Cerebellar cortex (tissue), 1 donor: ENCODE measurements at places on chromosomes 4 and X.

DNA sequence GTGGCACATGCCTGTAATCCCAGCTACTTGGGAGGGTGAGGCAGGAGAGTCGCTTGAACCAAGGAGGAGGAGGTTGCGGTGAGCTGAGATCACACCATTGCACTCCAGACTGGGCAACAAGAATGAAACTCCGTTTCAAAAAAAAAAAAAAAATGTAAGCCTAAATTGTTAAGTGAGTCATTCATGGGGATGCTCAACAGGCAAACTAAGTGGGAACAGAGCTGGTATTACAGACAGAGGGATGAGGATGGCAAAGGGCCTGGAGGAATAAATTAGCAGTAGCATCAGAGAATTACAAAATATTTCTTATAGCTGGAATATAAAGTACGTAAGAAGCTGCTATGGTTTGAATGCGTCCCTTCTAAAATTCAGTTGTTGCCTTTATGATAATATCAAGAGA, 43.4 kb upstream of the OGT start:
- DNase-seq: no peak

- DNase-seq: peak; percentile 80
These were observed at the start of gene WNK3 for GRCh38 chrX:54357414-54358377. WNK3 (minus strand) TSS chrX:54358046.

DNA sequence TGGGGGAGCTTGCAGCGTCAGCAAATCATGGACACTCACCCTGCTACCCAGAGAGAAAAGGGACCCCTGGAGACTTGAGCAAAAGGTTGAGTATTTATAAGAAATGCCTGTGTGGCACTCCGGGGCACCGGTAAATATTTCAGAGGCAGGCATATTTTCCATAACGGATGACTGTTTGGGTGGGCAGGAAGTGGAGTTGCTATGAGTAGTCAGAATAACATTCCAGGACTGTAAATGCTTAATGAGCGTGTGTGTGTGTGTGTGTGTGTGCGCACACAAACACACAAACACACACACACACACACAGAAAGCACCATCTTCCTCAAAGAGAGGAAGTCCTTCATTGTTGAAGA, 74.6 kb downstream of the MXRA5 start:
- no peak for DNase-seq

- DNase-seq: peak; percentile 35
These were observed 278.6 kb downstream of the ADGRA3 start for GRCh38 chr4:22237155-22237751.

DNA sequence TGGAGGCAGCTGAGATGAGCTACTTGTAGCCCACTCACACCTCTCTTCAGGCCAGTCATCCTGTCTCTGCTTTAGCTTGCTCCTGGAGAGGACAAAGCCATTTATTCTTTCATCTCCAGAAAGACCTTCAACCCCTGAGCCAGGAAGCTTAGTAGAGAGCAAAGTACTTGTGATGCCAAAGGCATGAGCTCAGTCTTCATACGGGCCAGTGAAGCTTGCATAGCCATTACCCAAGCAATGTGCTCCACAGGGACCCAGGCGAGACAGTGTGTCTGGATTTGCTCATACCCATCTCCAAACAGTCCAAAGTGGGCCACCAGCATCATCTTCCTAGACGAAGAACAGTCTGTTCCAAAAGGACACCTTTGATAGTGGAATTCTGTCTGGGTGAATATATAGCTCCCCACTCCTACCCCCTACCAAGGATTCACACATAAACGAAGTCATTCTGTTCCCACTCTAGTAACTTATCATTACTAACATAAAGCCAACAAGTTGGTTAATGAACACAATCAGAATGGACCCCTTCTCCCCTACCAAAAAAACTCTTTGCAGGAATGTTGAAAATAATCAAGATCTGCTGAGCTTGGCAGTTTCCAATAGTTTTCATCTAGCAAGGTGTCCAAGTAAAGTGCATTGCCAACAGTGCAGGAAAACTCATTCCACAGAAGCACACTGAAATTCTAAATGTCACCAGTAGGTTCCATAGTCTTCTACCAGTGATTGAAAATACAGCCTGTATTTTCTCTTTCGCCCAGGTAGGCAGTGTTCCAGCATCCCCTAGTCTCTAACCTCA, 6.7 kb downstream of the TNMD start:
- no peak for DNase-seq

DNA sequence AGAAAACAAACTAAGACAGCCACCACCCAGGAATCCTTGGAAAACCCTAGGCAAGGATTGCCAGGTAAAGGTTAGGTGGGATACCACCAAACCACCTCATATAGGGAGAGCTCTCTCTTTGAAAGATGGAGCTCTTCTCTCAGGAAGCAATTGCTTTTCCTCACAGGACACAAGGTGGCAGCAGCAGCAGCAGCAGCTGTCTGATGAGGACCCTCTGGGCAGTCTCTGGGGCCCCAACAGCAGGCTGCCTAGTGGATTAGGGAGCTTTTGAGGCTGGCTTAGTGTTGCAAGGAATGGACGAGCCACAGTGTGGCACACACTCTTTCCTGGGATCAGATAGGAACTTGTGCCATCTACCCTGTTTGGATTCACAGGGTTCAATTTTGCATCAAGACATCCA, 41.4 kb upstream of the CHRDL1 start:
- no peak for DNase-seq

- DNase-seq: no peak
These were observed 5.5 kb upstream of the WFS1 start for GRCh38 chr4:6264225-6264540.

DNA sequence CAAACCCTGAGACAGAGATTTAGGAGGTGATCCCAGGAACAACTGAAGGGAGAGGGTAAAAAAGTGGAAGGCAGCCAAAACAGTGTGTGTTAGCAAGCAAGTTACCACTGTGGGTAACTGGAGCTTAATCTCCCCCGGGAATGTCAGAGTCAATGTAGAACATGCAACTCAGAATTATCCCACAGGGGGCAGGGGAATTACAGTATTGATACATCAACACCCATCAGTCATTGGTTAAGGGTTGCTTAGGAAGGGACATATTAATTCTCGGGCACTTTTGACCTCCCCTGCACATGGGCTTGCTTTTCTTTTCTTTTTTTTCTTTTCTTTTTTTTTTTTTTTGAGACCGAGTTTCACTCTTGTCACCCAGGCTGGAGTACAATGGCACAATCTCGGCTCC, 29.3 kb downstream of the CXorf58 start:
- no peak for DNase-seq

DNA sequence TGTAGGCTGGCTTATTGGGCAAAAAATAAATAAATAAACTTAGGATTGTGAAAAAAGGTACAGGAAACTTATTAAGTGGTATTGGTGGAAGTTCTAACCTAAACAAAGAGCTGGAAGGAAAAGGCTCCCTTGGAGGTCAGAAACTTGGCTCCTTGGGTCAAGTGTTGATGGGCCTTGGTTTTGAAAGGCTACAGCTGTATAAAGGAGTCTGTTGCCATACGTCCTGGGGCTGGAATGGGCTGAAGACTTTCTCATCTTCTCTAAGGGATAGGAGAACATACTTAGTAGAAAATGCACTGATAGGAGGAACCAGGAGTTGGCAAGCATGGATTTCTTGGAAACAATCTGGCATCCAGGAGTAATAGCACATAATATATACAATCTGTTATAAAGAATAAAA, 56.6 kb downstream of the PDLIM5 start:
- no peak for DNase-seq

DNA sequence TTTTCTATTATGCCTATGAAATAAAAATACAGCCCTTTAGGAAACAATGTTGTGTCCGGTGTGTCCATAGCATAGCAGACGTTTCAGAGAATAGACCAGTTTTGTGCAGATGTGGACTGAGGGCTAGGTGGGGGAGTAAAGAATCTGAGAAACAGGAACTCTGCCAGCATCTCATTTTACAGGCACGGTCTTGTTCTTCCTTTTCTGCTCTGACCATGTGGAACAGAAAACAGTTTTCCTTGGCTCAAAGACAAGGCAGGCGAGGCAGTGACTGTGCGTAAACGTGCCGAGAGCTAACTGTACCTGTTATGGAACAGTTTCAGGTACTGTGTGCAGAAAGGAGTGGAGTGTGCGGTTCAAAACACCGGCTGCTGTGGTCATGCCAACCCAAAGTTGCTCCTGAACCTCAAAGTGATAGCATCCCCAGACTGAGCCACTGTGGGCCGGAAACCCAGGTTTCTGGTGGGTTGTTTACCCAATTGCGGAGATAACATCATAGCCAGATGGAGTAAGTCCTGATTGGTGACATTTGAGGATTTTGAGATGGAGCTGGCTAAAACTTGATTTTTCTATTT, 20.2 kb downstream of the CNGA2 start:
- DNase-seq: no peak

DNA sequence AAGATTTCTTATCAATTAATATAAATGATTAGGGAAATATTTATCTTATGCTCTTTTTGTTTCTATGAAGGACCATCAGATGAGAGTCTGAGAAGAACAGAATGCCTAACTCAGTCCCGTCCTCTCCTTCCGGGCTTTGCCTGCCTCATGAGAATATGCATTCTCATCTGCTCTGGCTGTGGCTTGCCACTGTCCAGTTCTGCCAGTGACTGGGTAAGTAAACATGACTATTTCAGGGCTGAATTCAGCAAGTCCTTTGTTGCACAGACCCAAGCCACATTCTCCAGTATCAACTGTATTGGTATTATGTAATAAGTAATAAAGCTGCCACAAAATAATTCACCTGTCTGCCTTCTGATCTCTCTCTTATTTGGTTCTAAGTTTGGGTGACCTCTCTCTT, 110.7 kb downstream of the WDFY3 start:
- peak; percentile 63 for DNase-seq

DNA sequence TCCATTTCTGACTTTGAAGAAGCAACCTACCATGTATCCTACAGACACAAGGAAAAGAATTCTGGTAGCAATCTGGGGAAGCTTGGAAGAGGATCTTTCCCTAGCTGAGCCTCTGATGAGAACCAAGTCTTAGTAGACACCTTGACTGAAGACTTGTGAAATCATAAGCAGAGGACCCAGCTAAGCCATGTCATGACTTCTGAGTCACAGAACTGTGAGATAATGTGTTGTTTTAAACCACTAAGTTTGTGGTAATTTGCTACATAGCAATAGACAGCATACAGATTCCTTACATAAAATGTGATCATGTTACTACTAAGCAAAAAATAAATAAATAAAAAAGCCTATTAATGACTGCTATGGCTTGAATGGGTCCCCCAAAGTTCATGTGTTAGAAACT, 71.3 kb upstream of the ANKRD50 start:
- no peak for DNase-seq

DNA sequence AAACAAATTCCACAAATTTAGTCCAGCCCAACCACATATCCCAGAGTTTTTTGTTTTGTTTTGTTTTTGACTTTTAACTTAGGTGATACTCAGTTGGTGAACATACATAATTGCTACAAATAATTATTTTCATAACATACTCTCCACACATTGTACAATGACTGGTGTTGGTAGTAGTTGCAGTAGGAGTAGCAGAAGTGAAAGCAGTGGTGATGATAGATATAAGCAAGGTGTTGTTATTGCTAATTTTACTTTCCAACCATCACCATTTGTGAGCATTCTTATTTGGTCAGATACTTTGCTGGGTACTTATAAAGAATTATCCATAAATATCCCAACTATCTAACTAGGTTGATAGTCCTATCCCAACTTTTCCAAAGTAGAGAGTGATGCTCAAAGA, 47.3 kb downstream of the ARHGAP24 start:
- no peak for DNase-seq

DNA sequence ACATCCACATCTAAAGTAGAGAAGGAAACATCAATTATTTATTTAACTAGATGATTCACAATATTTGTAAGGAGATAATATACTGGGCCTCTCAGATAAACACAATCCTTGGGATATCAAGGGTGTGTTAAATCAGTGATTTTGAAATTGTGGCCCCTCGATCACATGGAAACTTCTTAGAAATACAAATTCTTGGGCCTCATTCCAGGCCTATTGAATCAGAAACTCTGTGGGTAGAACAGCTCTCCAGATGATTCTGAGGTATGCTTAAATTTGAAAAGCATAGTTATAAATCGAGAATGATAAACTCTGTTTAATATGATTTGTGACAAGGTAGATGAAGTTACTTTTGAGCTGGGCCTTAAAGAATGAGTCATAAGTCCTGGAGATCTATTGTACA, 64.3 kb upstream of the GPR174 start:
- no peak for DNase-seq

DNA sequence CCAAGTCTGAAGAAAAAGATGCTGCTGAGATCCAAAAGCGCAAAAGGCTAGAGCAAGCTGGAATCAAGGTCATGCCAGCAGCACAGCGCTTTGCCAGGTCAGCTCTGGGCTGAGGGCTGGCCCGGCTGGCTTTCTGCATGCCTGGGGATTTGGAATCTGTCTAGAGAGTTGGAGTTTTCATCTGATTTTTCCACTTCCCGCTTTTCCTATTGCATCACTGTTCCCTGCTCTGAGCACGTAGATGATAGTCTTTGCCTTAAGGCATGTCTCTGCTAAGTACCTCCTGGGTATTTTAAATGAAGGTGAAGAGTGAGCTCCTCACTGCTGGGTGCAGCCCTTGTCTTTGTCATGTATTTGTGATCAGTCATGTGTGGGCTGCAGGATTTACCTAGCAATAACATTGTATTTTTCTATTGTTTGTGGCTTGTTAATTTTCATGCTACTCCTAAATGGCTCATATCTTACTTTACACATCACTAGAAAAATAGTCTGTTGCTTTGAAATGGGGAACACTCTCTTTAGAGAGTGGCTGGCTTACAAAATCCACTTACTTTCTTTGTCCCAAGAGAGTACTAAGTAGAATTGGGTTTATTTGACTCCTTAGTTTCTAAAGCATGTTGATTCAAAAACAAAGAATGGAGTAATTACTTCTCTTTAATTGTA, 82.8 kb downstream of the LIMCH1 start:
- DNase-seq: no peak

- DNase-seq: no peak
These were observed 1508.3 kb downstream of the RAPGEF2 start for GRCh38 chr4:160611181-160611580.

DNA sequence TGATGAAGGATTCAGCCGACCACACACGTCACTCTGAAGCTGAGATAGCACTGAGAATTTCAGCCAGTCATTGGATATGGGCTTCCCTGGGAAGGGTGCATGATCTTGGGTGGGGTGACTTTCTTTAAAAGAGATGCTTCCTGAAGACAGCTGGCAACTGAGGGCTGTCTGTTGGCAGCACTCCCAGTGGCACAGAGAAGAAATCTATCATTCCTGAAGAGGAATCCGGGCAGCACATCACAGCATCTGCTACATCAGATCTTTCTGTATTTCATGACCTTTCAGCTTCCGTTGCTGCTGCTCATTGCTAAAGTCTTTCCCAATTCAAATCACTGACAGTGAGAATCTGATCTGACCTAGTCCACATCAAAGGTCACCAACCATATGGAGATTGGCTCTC, 193.8 kb upstream of the RBPJ start:
- DNase-seq: no peak

- DNase-seq: no peak
These were observed 305.7 kb downstream of the PDHA2 start for GRCh38 chr4:96145601-96146000.

GRCh38 chrX:120769576-120770341, 105.9 kb downstream of the CT47B1 start:
- DNase-seq: peak; percentile 8

DNA sequence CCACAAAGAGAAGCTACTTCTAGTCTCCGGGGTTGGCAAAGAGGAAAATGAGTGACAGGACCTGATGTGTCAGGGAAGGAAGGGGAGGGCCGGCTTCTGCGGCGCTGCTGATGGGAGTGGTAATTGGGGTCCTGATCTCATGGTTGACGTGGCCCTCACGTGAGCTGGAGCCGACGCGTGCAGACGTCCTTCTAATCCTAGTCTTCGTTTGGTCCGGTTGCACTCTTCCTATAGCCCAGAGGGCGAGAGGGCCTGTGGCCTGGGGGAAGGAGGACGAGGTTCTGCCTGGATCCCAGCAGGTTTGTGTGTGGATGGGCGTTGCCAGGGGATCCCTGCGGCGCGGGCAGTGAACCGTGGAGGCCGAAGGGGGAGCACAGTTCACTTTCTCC, at the start of gene ARMCX1:
Gene ARMCX1 (plus strand): TSS at position 186 of the 389 bp plus-strand sequence. CDS start 2,384 bp downstream, outside the sequence.
- DNase-seq: peak; percentile 74
